ENCODE measurements at places on chromosomes 5 and 9. TPM values are rescaled to one million over a fixed set of nuclear protein-coding genes. Genes with fewer than 3 reads are reported as not detected.

PCDHAC2 gene
- total RNA-seq = 0.54 TPM

EXOSC2 gene
- 10.7 TPM for total RNA-seq

WWC1 gene
- 36.4 TPM for total RNA-seq

TPPP gene
- 2.1 TPM for total RNA-seq

PTBP3 gene
- total RNA-seq = 25.9 TPM

CDH9 gene
- total RNA-seq = not detected

TIFAB gene
- not detected for total RNA-seq

PCDHA1 gene
- 0.13 TPM for total RNA-seq

ZNF462 gene
- 5.8 TPM for total RNA-seq

PITX1 gene
- total RNA-seq = not detected

ANXA2R gene
- 0.54 TPM for total RNA-seq

PCDHB9 gene
- total RNA-seq = 0.97 TPM

IFNK gene
- not detected for total RNA-seq

ADRB2 gene
- total RNA-seq = 0.09 TPM

PRSS3 gene
- 719 TPM for total RNA-seq

LCP2 gene
- 2.0 TPM for total RNA-seq

PPP2CA gene
- total RNA-seq = 34.3 TPM

OR1Q1 gene
- not detected for total RNA-seq

SLC34A1 gene
- not detected for total RNA-seq
